SK-N-MC (cell line): ENCODE measurements at places on chromosomes 7 and 10.

DNA sequence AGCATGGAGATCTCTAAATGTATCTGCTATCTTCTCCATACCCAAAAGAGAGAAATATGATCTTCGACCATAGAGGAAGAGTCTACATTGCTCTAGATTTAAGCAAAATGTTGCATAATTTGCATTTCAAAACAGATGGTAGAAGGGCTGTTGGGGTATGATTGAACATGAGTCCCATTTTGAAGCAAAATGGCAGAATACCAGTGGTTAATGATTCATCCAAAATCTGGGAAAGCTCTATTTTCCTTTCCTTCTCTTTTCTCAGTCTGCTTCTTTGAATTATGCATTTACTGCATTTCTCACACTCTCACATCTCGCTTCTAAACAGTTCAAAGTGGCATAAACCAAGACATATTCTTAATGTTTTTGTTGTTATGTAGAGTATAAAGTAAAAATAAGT lies 178.5 kb downstream of the MACC1 start:
- no peak for DNase-seq

DNA sequence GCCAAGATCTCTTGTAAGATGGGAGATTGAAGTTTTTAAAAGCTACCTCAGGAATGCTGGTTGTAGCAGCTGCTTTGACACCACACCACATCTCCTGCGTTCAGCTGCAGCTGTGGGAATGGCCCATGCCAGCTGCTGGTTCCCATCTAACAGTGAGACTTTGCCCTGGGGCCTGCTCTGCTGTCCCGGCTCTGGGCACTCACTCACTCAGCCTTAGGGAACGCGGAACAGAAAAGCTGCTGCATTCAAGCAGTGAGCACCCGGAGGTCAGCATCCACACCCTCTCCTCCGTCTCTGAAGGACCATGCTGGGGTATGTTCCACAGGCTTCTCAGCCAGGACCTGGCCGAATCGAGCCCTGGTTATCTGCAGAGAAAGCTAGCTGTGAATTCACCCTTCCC lies 197.1 kb upstream of the CXCL12 start:
- no peak for DNase-seq

DNA sequence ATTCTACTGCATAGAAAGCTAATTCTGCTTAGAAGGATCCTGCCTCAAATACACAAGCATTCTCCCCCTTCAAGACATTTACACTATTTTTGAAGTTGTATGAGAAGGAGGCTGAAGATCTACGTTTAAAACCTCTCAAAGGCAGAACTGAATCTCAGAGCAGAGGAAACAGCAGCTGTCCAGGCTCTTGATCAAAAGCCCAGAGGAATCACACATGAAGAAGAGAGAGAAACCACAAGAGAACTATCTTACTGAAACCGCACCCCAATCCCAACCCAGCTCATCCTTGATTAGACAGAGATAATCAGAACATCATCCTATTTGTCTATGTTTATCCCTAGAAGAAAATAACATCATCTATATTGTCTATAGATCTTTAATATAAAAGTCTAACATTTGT lies 2.2 kb upstream of the DNAJC1 start:
- no peak for DNase-seq

DNA sequence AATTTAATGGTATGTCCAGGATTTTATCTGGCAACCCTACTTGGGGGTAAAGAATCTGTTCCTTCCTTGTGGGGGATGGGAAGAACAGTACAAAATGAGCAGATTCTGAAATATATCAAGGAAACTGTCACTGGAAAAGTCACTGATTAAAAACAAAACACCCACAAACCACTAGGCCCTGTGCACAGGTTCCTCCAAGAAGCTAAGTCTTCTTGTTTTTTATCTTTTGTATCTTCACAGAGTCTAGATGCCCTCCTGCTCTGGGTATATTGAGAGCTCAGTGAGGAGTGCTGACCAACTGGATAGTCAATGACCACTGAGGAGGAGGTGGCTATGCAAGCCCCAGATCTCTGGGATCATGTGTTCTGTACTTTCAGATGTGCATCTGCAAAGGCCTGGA lies 86.8 kb upstream of the ANKRD1 start:
- no peak for DNase-seq

- no peak for DNase-seq
Measured at GRCh38 chr10:107025676-107026075, 138.8 kb downstream of the SORCS1 start.
